ENCODE measurements at places on chromosomes 13 and 19. TPM values are rescaled to one million over a fixed set of nuclear protein-coding genes. Genes with fewer than 3 reads are reported as not detected.

- H3K27ac ChIP-seq, result no peak overlapping the region
- H3K4me3 ChIP-seq, result no peak overlapping the region
- DNase-seq, result no peak
- H3K36me3 ChIP-seq, result no peaks in the 10 kb centered on the region
- H3K27me3 ChIP-seq, result no peaks in the 10 kb centered on the region
These were observed 249.6 kb downstream of the ENOX1 start for GRCh38 chr13:43537124-43537523.

GRCh38 chr19:53916004-53916403 lies 6.9 kb downstream of the CACNG7 start:
- H3K27ac ChIP-seq, result no peak overlapping the region
- H3K36me3 ChIP-seq, result no peaks in the 10 kb centered on the region
- H3K27me3 ChIP-seq, result peaks cover 14% of the 10 kb centered on the region
- H3K4me1 ChIP-seq, result no peaks in the 10 kb centered on the region

DNA sequence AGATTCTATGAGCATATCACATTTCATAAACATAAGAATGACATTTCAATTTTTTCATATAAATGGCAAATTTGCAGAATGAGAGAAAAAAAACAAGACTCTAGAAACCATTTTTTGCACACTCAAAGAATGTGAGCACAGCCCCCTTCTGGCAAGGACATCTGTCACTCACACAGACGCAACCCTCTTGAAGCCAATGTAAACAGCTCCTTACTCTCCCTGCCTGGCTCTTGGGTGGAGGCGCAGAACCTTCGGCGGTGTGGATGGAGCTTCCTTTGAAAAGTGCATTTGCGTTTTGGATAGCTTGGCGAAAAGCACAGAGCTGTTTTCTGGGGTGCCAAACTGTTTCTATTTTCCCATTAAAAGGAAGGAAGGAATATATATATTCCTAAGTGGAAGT lies 367.6 kb upstream of the TSHZ3 start:
- H3K36me3 ChIP-seq, result no peaks in the 10 kb centered on the region
- no peaks in the 10 kb centered on the region for H3K4me1 ChIP-seq
- H3K27me3 ChIP-seq, result no peaks in the 10 kb centered on the region
- no peak overlapping the region for H3K4me3 ChIP-seq
- H3K27ac ChIP-seq, result no peak overlapping the region
- DNase-seq, result no peak

DNA sequence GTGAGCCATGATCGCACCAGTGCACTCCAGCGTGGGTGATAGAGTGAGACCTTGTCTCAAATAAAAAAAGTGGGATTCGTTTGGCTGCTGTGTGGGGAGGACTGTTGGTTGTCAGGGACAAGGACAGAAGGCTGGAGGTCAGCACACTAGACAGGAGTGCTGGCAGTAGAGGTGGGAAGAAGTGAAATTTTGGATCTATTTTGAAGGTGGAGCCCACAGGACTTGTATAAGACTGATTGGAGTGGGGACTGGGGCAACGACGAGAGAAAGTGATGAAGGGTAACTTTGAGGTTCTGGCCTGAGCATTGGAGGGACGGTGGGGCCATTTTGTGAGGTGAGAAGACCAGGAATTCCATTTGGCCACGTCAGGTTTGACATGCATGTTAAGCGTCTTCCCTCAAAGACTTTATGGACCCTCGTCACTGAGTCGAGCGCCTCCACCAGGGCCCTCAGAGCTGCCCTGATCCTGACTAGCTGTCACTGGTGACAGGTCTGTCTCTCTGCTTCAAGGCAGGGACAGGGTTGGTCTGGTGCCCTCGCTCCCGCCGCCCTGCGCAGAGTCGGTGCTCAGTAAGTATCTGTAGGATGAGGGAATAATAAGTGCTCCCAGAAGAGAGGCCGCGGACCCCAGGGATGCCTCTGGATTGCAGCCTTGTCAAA lies 673 bp downstream of the CTU1 start:
- H3K27ac ChIP-seq, result peak overlapping the region; percentile 69
- no peaks in the 10 kb centered on the region for H3K27me3 ChIP-seq
- peaks cover 21% of the 10 kb centered on the region for H3K36me3 ChIP-seq

The ZNF426 gene
- total RNA-seq, result 18.0 TPM
